ENCODE measurements at places on chromosomes 2 and 18.

DNA sequence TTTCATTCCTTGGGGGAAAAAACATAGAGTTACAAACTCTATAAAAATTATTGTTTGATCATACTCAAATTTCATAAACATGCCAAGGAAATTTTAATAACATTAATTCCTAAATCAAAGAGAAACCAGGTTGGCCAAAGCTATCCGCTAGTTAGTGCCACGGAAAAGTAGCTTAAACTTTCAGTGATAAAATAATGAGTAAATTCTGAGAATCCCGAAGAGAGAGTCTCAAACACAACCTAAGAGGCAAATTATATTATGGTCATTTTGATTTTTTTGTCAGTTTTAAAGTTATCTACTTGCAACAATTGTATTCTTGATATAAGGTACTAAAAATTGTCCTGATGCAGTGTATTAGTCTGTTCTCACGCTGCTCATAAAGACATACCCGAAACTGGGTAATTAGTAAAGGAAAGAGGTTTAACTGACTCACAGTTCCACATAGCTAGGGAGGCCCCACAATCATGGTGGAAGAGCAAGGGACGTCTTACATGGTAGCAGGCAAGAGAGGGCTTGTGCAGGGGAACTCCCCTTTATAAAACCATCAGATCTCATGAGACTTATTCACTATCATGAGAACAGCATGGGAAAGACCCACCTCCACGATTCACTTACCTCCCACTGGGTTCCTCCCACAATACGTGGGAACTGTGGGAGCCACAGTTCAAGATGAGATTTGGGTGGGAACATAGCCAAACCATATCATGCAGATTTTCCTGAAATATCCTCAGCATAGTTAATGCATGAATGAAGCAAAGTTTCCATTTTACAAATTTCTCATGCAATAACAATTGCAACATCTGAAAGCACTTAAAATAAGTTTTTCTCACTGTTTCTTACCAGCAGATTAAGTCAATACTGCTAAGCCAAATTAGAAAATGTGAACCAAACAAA lies 205.9 kb upstream of the STK17B start:
- no peak for DNase-seq

GRCh38 chr2:229927817-229928321 lies 5.6 kb downstream of the FBXO36 start:
- DNase-seq = no peak

- no peak for DNase-seq
Observed at GRCh38 chr2:88054782-88055370, 707 bp downstream of the KRCC1 start.

DNA sequence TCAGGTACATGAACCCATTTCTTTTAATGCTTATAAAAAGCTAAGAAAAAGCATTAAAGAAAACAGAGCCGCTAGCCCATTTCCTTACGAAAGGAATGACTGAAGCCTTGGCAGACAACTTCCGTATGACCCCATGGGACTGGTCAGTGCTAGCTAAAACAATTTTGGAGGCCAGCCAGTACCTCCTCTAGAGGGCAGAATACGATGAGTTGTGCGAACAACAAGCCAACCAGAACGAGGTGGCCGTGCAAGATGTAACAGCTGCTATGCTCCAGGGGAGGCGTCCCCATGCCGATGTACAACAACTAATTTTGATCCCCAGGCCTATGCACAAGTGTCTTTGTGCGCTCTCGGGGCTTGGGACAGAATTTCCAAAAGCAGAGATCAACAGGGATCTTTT lies 16.7 kb downstream of the MAP3K2 start:
- DNase-seq = no peak

DNA sequence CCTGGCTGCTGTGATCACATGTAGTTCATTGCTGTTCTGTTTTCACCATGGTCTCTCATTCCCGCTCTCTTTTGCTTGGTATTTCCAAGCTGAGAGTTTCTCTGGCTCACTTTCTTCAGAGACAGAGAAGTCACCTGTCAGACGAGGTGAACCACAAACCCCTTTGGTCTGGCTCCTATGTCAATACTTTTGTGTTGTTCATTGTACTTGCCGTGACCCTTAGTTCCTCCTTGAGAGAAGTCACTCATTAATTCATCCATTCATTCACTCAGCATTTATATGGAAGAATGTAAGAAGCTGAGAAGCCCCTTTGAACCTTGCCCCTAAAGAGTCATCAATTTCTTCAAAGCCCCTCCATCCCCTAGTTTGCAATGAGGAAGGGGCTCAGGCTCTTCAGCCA lies 15.2 kb downstream of the MCFD2 start:
- no peak for DNase-seq

DNA sequence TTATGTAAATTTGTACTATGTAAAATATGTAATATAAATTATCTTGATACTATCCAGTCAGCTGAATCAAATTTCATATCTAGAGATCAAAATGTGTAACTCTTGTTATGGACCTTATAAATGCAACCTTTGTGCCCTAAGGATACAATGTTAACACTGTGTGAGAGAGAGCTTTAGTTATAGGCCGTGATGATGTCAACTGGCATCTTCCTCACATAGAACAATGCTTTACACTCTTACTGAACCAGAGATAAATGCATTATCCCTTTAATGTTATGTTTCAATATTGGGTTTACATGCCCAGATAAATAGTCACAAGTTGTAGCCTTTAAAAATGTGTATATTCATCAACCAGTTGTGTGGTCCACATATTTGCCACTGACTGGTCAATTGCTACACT lies 115.1 kb downstream of the KCNJ3 start:
- DNase-seq = no peak
